ENCODE measurements at places on chromosomes 13 and 19. TPM values are rescaled to one million over a fixed set of nuclear protein-coding genes. Genes with fewer than 3 reads are reported as not detected.

GRCh38 chr13:104355041-104355670, 1288.9 kb upstream of the SLC10A2 start:
- DNase-seq: no peak

- no peak for DNase-seq
Measured at GRCh38 chr13:51590971-51591627, 6.8 kb downstream of the WDFY2 start.

Gene ARRDC2
- total RNA-seq: 25.2 TPM

GRCh38 chr13:62850331-62850730, 1434.7 kb upstream of the PCDH20 start:
- no peak for DNase-seq

DNA sequence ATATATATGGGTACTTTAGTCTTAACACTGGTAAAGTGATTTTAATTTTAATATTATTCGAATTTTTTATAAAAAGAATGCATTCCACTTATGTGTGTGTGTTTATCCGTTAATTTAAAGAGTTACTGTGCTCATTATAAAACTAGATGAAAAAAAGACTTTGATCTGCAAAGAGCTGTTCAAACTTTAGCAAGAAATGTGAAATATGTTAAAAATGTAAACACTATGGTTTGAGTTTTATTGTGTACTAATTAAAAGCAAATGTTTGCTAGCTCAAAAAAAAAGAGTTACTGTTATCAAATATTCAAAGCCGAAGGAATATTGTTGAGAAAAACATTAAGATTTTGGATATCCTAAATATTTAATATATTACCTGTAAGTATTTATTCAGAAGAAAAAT, 34.5 kb downstream of the UFM1 start:
- DNase-seq: no peak

DNA sequence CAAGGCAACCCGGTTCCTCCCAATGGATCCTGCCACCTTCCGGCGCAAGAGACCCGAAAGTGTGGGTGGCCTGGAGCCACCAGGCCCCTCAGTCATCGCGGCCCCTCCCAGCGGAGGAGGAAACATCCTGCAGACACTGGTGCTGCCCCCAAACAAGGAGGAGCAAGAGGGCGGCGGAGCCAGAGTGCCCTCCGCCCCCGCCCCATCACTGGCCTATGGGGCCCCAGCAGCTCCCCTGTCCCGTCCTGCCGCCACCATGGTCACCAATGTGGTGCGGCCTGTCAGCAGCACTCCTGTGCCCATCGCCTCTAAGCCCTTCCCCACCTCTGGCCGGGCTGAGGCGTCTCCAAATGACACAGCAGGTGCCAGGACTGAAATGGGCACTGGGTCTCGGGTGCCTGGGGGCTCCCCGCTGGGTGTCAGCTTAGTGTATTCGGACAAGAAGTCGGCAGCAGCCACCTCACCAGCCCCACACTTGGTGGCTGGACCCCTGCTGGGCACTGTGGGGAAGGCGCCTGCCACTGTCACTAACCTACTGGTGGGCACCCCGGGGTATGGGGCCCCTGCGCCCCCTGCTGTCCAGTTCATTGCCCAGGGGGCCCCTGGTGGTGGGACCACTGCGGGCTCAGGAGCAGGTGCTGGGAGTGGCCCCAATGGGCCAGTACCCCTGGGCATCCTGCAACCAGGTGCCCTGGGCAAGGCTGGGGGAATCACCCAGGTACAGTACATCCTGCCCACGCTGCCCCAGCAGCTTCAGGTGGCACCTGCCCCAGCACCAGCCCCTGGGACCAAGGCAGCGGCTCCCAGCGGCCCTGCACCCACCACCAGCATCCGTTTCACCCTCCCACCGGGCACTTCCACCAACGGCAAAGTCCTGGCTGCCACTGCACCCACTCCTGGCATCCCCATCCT, 11.2 kb upstream of the PRR19 start:
- no peak for DNase-seq

Measured in posterior vena cava (tissue), 2 donors.